ENCODE measurements at places on chromosomes 3 and 15. TPM values are rescaled to one million over a fixed set of nuclear protein-coding genes. Genes with fewer than 3 reads are reported as not detected.

DNA sequence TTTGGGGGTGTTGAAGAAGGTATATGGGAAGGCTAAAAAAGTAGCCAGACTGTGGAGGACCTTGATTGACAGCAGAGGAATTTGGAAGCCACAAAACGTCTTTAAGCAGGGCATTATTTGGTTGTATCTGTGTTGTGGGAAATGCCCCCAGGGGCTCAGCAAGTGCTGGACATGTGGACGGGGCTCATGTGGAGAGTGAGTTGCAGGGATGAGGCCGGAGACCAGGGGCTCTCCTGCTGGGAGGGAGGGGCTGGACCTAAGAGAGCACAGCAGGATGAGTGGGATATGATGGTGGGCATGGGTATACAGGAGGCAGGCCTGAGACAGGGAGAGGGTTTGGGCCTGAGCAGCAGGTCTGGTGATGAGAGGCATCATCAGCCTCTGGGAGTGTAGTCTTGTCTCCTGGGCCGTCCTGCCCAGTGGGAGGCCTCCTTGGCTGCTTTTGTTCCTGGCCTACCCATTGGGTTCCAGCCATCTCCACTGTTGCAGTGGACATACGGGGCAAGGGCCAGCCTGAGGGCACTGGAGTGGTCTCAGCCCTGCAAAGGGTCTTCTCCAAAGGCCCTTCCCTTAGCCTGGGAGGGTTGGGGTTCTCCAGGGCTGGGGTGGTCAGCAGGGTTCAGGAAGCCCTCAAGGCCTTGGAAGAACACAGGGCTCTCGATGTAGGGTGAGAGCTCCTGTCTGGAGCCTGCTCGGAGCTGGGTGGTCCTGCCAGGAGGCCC, 27.5 kb downstream of the ACAD9 start:
- no peak overlapping the region for H3K4me3 ChIP-seq
- H3K27me3 ChIP-seq, result no peaks in the 10 kb centered on the region
- no peak for DNase-seq
- no peak overlapping the region for H3K27ac ChIP-seq
- peaks cover 100% of the 10 kb centered on the region for H3K36me3 ChIP-seq

The PLXND1 gene
- 18.6 TPM for total RNA-seq

- DNase-seq, result no peak
- no peaks in the 10 kb centered on the region for H3K36me3 ChIP-seq
- H3K27ac ChIP-seq, result no peak overlapping the region
- H3K4me3 ChIP-seq, result no peak overlapping the region
- no peaks in the 10 kb centered on the region for H3K4me1 ChIP-seq
Measured at GRCh38 chr3:153458881-153459280, 296.9 kb downstream of the RAP2B start.

- no peak overlapping the region for H3K27ac ChIP-seq
- no peaks in the 10 kb centered on the region for H3K4me1 ChIP-seq
- H3K36me3 ChIP-seq, result no peaks in the 10 kb centered on the region
- no peaks in the 10 kb centered on the region for H3K27me3 ChIP-seq
- DNase-seq, result no peak
Measured at GRCh38 chr15:63434576-63435186, 53.0 kb upstream of the CA12 start.

GRCh38 chr3:194518652-194519051, 31.9 kb upstream of the ATP13A3 start:
- peaks cover 26% of the 10 kb centered on the region for H3K4me1 ChIP-seq
- H3K27me3 ChIP-seq, result no peaks in the 10 kb centered on the region
- no peak overlapping the region for H3K27ac ChIP-seq

DNA sequence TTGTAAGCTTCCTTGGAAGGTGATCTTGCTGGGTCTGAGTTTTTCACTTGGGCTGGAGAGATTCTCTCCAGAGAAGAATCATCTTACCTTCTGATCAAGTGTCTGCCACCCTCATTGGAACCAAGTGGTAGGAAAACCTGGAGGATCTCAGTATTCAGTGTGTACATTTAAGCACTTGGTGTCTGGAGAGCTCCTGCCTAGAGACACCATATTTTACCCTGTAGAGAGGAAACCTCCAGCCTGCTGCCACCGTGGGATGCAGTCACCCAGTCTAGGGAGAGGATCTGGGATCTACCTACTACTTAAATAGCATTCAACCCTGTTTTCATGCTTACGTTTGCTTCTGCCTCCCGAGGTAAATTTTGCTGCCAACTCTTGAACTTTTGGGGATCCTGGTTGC, 274.3 kb downstream of the SV2B start:
- DNase-seq, result no peak
- H3K27ac ChIP-seq, result no peak overlapping the region
- H3K4me3 ChIP-seq, result no peak overlapping the region
- H3K36me3 ChIP-seq, result no peaks in the 10 kb centered on the region

Data from esophagus squamous epithelium (tissue), 5 donors.